ENCODE measurements at places on chromosomes 11 and 22. TPM values are rescaled to one million over a fixed set of nuclear protein-coding genes. Genes with fewer than 3 reads are reported as not detected.

The ANGPTL5 gene
- not detected for total RNA-seq

The OR51E1 gene
- total RNA-seq, result not detected

The POLA2 gene
- total RNA-seq, result 11.4 TPM

The P2RY2 gene
- total RNA-seq, result 15.2 TPM

The FAM111B gene
- 12.8 TPM for total RNA-seq

The CCDC88B gene
- total RNA-seq, result 3.5 TPM

The DBX1 gene
- not detected for total RNA-seq

The MMP7 gene
- total RNA-seq, result not detected

The DEFB131B gene
- total RNA-seq, result not detected

The SLC37A2 gene
- 3.7 TPM for total RNA-seq

The TMEM126A gene
- 64.0 TPM for total RNA-seq

The LRRN4CL gene
- not detected for total RNA-seq

The TUBGCP6 gene
- total RNA-seq, result 21.1 TPM

The CRYBB2 gene
- total RNA-seq, result not detected

The NDUFA6 gene
- 75.2 TPM for total RNA-seq

The ISX gene
- not detected for total RNA-seq

The LGALS1 gene
- total RNA-seq, result 9,481 TPM

Measured in mammary microvascular endothelial cell (primary cell).